CD4-positive, alpha-beta T cell treated with Interleukin-12 subunit alpha and Interleukin-12 subunit beta, for 1 hour (primary cell): ENCODE measurements at places on chromosomes 12 and 14.

- no peak for DNase-seq
Measured at GRCh38 chr14:99257673-99258221, 14.2 kb downstream of the BCL11B start.

DNA sequence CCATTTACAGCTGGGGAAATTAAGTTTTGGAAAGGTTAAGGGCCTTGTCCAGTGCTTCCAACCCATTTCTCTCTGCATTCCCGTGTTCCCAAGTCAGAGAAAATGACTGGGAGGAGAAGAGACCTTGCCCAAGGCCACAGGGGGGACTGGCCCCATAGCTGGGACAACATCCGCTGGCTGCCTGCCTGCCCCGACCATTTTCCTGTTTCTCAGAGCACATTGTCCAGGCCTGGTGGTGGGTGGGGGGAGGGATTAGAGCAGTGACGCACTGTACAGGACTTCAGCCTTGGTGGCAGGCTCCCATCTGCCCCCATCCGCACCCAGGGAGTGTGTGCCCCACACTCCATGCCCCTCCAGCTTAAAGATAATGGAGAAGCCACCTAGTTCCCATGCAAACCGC is 27.7 kb downstream of the DIO3 start:
- DNase-seq: no peak

GRCh38 chr12:53755451-53755891 is 3.7 kb upstream of the CISTR start:
- DNase-seq: no peak

DNA sequence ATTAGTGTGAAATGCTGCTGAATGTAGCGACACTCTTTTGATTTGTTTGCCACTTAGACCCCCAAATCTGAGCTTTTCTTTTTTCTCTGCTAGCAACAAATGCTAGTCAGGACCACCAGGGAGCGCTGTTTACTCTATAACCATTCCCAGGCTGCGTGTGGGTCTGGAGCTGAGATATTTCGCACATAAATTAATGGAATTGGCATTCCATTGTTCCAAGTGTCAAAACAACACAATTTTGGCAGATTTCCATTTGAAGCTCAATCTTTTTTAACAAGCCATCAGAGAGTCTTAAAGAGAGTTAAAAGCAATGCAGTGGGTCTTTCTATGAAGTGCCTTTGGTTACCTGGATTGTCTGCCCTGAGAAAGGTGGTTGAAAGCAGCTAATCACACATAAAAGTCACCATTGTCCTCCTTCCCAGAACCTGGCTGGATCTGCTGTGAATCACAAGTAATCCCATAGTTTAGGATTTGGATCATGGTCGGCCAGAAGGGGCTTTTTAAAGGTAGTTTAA is 7.4 kb upstream of the TMEM132C start:
- no peak for DNase-seq

DNA sequence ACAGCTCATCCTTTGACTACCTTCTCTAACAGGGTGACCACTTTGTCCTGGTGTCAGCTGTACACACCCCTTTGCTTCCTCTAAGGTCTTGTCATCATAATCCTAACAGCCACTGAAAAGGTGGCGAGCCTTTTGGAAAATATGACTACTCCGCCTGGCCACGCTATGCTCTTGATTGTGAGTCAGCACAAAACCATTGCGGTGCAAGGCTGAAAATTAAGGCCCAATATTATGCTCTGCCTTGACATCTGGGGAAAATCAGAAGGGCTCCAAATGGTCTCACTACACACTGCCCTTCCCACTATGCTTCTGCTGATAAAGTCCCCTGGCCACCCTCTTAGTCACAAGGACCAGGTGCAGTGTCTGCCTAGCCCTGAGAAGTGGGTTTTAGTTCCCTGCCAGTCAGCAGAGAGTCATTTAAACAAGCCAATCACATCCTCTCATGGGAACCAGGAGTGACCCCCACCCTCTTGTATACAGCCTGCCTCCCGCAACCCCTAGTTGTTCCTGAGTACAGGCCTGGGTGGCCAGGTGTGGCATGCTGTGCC is 34.3 kb downstream of the FGD6 start:
- no peak for DNase-seq
